ENCODE measurements at places on chromosomes 12 and 14. TPM values are rescaled to one million over a fixed set of nuclear protein-coding genes. Genes with fewer than 3 reads are reported as not detected.

The ADCY6 gene
- total RNA-seq: 104 TPM

The OLR1 gene
- total RNA-seq: not detected

The GZMB gene
- 1.3 TPM for total RNA-seq

GRCh38 chr12:31590642-31591379 is at the start of gene DENND5B:
DENND5B (minus strand) TSS chr12:31591136; CDS start chr12:31590832, 304 bp downstream.
- DNase-seq: peak; percentile 88

DNA sequence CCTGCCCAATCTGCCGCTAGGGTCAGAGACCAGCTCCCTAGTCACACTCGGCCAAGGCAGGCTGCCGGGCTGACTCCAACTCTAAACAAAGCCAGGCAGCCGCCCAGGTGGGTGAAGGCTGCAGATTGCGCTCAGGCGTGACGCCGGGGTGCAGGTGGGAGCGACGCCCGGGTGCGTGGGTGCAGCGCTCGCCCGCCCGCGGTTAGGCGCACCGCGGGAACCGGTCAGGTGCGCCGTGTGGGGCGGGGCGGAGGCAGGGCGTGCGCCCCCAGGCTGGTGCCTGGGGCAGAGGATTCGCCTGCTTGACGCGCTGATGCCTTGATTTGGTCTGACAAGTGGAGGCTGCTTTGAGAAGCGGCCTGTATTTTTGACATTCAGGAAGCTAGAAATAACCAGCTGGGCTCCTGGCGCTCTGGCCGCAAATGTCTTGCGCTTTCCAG is 126.7 kb upstream of the HIF1A start:
- no peak for DNase-seq
